ENCODE measurements at places on chromosomes 11 and 22. TPM values are rescaled to one million over a fixed set of nuclear protein-coding genes. Genes with fewer than 3 reads are reported as not detected.

- no peak for DNase-seq
Measured at GRCh38 chr22:47310601-47311000, 548.2 kb downstream of the TBC1D22A start.

DNA sequence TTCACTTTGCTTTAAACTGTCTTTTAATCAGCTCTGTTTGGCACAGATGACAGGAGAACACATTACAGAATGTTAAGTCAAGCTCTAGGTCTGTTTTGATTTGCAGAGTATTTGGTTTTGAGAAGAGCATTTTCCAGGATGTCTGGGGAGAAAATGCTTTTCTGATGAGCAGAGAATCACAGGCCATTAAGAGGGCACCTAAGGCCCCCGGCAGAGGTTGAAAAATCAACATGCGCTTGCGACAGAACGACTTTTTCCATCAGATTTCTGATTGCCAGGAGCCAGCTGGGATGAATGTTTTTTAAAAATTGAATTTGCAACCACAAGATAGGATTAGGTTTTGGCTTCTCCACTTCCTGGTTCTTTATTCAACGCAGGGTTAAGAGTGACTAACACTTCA, 304.5 kb downstream of the JRKL start:
- DNase-seq: no peak

DNA sequence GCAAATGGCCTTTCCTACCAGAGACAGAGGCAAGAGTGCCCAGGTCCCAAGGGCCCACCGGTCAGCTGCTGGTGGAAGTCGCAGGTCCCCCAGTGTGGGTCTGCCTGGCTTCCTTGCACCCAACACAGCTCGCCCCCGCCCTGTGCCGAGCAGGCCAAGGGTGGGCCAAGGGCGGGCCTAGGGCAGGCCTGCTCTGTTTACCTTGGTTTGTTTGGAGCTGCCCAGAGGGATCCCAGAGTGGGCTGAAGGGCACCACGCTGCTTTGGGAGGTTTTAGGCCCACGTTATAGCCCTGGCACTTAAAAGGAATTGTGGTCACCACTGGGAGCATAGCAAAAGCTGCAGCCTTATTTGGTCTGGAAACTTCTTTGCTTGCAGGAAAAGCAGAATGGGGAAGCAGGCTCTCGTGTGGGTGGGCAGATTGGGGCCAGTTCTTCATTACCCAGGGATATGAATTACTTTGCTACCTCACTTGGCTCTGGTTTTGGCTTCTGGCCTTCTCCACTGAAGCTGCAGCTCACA, 38.0 kb downstream of the MRGPRD start:
- no peak for DNase-seq

DNA sequence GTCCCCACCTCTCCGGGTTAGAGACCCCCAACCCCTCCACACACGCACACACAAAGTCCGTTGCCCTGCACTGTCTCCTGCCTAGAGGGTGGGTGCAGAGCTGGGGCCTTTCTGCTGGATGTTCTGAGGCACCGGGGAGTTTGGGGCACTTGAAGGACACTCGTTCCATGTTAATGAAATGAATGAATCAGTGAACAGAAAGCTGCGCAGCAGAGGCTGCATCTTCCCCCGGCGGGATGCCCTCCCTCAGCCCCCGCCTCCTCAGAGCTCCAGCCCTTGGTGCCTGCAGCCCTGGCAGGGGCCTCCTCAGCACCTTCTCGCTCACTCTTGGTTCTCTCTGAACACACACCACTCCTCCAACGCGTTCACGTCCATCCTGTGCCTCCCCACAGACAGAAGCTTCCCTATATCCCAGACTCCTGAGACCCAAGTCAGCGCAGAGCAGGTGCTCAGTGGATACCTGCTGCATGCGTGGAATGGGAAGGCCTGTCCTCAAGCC, 611.9 kb downstream of the TBC1D22A start:
- DNase-seq: no peak

The OTOG gene
- 0.04 TPM for polyA plus RNA-seq

The SULT4A1 gene
- polyA plus RNA-seq: 2.5 TPM

The TESMIN gene
- polyA plus RNA-seq: 0.53 TPM
